ENCODE measurements at places on chromosomes 4 and X. TPM values are rescaled to one million over a fixed set of nuclear protein-coding genes. Genes with fewer than 3 reads are reported as not detected.

DNA sequence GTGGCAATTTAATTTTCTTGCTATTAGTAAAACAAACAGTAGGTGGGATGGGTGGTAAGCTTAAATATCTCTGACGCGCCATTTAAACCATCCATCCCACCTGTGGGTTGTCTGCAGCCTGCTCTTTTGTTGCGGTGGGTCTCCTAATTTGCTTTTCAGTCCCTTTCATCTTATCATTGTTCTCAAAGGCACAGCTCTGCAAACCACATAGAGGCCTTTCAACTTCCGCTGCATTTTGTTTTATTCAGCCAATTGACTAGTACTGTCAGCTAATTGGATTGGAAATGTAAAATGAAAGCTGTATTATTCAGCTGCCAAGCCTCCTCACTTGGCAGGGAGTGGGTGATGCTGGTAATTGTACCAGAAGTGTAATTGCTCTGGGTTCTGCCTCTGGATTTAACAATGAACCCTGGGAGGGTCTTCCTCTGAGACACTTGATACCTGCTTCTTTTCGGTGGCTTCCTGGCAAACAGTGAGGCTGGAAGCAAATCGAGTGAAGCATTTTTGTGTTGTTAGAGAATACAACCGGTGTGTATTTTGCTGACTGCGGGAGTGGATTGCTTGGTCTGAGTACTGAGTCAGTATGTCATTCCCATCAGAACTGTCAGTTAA, 165.6 kb downstream of the FRAS1 start:
- DNase-seq = no peak

DNA sequence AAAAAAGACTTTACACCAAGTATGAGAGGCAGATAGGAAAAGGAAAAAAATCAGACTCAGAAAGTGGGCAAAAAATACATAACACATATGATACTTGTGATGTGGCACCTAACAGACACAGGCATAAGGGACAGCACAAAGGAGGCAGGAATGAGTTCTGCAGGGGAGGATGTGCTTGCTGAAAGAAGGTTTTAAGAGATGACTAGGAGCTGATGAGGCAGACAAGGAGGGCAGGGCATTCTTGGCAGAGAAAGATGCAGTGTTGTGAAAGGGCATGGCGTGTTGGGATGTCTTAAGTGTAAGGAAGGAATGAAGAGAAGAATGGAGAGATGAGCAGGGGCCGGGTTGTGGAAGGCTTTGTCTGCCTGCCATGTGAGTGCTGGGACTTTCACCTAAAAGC, 49.7 kb upstream of the TMEM154 start:
- no peak for DNase-seq

- DNase-seq = no peak
Measured at GRCh38 chr4:114368751-114369150, 229.9 kb upstream of the UGT8 start.

RAB33A gene
- polyA plus RNA-seq = 0.47 TPM

CXorf38 gene
- 11.0 TPM for polyA plus RNA-seq
